Activated CD8-positive, alpha-beta memory T cell treated with anti-CD3 and anti-CD28 coated beads, Interleukin-2, amount 10 ng/mL, durations not matched to agents 7 days and 5 days (primary cell): ENCODE measurements at places on chromosomes 16 and 17. TPM values are rescaled to one million over a fixed set of nuclear protein-coding genes. Genes with fewer than 3 reads are reported as not detected.

GRCh38 chr16:23062524-23062923 lies 86.7 kb downstream of the USP31 start:
- no peak for DNase-seq

GRCh38 chr16:30041841-30042240 lies 10.8 kb upstream of the TLCD3B start:
- no peak for DNase-seq

DNA sequence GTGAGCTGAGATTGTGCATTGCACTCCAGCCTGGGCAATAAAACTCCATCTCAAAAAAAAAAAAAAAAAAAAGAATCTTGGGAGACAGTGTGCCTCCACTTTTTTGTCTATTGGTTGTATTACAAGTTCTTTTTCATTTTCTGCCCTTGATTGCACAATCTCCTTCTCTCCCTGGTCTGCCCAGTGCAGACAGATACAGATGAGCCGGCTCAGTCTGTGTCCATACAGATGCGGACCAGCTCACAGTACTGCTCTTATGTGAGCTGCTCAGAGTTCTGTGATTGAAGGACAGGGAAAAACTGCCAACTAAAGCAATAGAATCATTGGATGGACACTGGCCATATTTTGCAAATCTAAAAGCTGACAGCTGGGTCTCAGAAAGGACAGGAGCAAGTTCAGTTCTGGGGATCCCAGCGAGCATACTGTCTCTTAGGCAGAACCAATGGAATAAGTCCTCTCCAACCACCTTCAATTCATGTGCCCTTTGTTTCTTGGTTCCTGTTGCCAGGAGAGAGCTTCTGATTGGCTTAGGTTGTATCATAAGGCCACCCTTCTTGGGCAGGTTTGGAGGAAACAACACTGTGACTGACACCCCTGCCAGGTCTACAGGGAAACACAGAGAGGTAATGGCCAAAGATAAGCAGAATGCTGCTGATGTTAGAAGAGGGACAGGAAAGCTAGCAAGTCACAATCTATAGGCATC lies 495.6 kb upstream of the HSBP1 start:
- DNase-seq, result no peak

- DNase-seq, result no peak
Measured at GRCh38 chr17:43784068-43784467, 3.8 kb downstream of the CFAP97D1 start.

- no peak for DNase-seq
Measured at GRCh38 chr16:30986129-30986991, 1.4 kb downstream of the HSD3B7 start.

- no peak for DNase-seq
Measured at GRCh38 chr16:24609740-24610415, 70.5 kb downstream of the RBBP6 start.

DNA sequence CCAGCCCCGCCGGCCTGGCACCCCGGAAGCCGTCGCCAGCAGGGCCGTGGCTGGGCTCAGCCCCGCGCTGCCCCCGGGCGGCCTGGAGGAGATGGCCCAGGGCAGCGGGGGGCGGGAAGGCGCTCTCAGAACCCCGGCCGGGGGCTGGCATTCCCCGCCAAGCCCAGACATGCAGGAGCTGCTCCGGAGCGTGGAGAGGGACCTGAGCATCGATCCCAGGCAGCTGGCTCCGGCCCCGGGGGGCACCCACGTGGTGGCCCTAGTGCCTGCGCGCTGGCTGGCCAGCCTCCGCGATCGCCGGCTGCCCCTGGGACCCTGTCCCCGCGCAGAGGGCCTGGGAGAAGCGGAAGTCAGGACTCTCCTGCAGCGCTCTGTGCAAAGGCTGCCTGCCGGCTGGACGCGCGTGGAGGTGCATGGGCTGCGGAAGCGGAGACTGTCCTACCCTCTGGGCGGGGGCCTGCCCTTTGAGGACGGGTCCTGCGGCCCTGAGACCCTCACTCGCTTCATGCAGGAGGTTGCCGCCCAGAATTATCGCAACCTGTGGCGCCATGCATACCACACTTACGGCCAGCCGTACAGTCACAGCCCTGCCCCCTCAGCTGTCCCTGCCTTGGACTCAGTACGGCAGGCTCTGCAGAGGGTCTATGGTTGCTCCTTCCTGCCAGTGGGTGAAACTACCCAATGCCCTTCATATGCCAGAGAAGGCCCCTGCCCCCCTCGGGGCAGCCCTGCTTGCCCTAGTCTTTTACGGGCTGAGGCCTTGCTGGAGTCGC lies 551 bp downstream of the WDR81 start:
- DNase-seq, result no peak

DNA sequence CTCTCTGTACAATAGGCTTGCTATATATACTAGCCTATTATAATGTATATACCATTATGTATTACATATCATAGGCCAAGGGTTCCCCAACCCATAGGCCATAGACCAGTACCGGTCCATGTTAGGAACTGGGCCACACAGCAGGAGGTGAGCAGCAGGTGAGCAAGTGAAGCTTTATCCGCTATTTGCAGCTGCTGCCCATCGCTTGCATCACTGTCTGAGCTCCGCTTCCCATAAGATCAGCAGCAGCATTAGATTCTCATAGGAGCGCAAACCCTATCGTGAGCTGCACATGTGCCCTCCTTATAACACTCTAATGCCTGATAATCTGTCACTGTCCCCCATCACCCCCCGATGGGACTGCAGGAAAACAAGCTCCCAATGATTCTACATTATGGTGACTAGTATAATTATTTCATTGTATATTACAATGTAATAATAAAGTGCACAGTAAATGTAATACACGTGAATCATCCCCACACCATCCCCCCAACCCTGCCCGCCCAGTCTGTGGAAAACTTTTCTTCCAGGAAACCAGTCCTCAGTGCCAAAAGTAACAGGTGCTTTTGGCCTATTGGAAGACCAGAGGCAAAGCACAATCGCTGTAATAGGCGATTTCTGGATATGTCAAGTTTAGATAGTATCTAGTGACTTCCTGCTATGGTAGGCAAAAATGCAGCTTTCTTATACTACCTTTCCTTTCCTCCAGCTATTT lies 84.1 kb downstream of the MYH11 start:
- no peak for DNase-seq

- DNase-seq, result no peak
Measured at GRCh38 chr17:50615828-50616227, 18.9 kb upstream of the ABCC3 start.

The DNASE1L2 gene
- 2.0 TPM for total RNA-seq

The CCT6B gene
- total RNA-seq, result 1.9 TPM

The CCL2 gene
- not detected for total RNA-seq

The RPH3AL gene
- 1.2 TPM for total RNA-seq

The MARVELD3 gene
- total RNA-seq, result not detected

The EIF3C gene
- total RNA-seq, result 508 TPM

The RNF112 gene
- total RNA-seq, result 0.14 TPM
